ENCODE measurements at places on chromosomes 2 and 18. TPM values are rescaled to one million over a fixed set of nuclear protein-coding genes. Genes with fewer than 3 reads are reported as not detected.

- H3K27ac ChIP-seq: no peak overlapping the region
- peaks cover 4% of the 10 kb centered on the region for H3K36me3 ChIP-seq
- no peak overlapping the region for H3K4me3 ChIP-seq
Measured at GRCh38 chr2:62803961-62804360, 98.4 kb downstream of the EHBP1 start.

DNA sequence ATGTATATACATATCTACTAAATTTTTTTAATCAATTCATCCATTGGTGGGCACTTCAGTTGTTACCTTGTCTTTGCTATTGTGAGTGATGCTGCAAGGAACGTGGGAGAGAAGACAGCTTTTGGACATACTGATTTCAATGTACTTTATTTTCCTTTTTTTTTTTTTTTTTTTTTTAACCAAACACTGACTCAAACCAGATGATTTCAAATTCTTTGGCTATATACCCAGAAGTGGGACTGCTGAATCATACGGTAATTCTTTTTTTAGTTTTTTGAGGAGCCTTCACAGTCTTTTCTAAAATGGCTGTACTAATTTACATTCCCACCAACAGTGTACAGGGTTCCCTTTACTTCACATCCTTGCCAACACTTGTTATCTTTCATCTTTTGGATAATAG is 204.7 kb downstream of the INSIG2 start:
- H3K27me3 ChIP-seq: peaks cover 14% of the 10 kb centered on the region
- H3K27ac ChIP-seq: no peak overlapping the region
- H3K36me3 ChIP-seq: no peaks in the 10 kb centered on the region
- no peaks in the 10 kb centered on the region for H3K4me1 ChIP-seq

DNA sequence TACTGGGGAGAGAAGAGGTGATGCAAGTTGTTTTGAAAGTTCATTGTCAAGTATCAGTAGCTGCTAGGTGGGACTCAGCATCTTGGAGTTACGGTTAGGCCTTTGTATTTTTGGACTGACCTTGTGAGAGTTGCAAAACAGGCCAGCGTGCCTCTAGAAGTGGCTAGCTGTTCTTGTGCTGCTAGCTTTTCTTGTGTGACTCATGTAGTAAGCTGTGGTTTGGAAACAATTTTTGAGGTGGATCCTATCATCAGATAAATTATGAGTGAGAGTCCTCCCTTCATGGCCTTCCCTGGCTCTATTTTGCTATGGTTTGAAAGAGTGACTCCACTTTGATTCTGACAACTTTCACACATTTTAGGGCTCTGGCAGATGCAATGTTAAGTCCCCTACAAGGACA is 409.2 kb upstream of the HS6ST1 start:
- no peaks in the 10 kb centered on the region for H3K36me3 ChIP-seq
- H3K4me1 ChIP-seq: peaks cover 2% of the 10 kb centered on the region
- DNase-seq: no peak
- H3K27me3 ChIP-seq: no peaks in the 10 kb centered on the region

GRCh38 chr2:319059-319600 is 31.2 kb upstream of the ALKAL2 start:
- no peak for DNase-seq
- no peak overlapping the region for H3K4me3 ChIP-seq
- no peak overlapping the region for H3K27ac ChIP-seq
- no peaks in the 10 kb centered on the region for H3K4me1 ChIP-seq

DNA sequence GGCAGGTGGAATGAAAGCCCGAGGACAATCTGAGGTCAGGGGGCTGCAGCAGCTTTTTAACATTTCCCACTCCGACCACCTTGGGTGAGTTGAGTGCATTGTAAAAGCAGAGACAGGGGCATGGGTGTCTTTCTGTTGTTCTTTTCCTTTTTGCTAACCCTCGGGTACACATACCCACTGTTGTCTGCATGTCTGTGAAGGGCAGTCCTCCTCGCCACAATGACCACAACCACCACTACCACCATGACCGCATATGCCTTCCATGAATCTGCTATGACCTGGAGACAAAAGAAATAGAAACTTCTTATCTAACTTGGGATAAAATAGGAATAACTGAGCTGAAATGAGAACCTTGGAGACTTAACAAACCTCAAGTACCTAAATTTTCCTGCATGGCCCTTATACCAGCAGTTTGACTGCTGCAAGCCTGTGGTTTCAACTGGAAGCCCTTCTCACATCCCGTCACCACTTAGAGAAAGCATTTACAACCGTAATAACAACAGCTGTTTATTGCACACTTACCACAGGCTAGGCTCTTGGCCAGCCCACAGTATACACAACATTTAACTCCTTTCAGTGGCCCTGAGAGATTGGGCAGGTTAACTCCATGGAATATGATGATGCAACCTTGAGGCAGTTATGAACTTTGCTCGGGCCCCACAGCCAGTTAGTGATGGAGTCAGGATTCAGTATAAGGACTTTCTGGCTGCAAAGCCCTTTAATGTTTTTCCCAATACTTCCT is 80.3 kb downstream of the GYPC start:
- H3K4me3 ChIP-seq: no peak overlapping the region
- no peaks in the 10 kb centered on the region for H3K27me3 ChIP-seq
- no peaks in the 10 kb centered on the region for H3K4me1 ChIP-seq
- H3K36me3 ChIP-seq: no peaks in the 10 kb centered on the region
- no peak overlapping the region for H3K27ac ChIP-seq

GPAT2 gene
- 3.9 TPM for total RNA-seq

DNA sequence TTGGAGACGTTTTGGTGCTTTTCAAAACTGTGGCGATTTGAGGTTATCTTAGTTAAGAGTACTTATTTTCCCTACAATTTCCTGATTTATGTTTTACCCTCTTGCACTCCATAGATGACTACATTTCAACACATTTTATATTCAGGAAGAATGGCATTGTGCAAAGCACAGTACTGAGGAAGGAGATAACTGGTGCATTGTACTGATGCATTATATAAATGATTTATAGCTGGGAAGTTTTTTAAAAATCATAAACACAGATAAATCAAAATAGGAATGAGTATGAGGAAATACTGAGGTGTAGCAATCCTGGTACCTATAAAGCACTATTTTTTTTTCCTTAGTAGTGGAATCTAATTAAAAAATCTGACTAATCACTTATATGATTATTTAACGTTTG is 5.6 kb downstream of the REL start:
- H3K4me3 ChIP-seq: no peak overlapping the region
- no peak overlapping the region for H3K27ac ChIP-seq
- peaks cover 30% of the 10 kb centered on the region for H3K4me1 ChIP-seq
- DNase-seq: no peak
- no peaks in the 10 kb centered on the region for H3K27me3 ChIP-seq

GRCh38 chr2:121550669-121551068 is 20.0 kb downstream of the RNU4ATAC start:
- H3K4me1 ChIP-seq: peaks cover 13% of the 10 kb centered on the region
- H3K36me3 ChIP-seq: peaks cover 4% of the 10 kb centered on the region
- no peaks in the 10 kb centered on the region for H3K27me3 ChIP-seq
- no peak overlapping the region for H3K4me3 ChIP-seq

DNA sequence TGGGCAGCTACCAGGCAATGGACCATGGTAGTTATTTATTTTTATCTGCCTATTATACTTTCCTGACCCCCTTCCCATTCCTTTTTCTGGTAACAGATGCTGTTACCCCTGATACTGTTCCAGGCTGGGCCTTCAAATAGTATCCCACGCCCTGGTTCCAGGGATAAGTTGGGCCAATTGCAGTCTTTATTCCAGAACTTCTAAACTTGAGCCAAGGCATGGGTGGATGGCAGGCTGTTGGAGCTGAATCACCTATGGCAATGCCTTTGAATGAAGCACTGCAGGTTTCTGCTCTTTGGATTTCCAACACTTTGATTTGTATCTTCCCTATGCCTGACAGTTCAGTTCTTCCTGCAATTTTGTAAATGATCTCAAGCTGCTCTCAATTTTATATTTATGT is 99.2 kb upstream of the LHCGR start:
- H3K4me3 ChIP-seq: no peak overlapping the region
- H3K27me3 ChIP-seq: no peaks in the 10 kb centered on the region
- no peak for DNase-seq
- no peaks in the 10 kb centered on the region for H3K36me3 ChIP-seq

- peak overlapping the region; percentile 15 for H3K4me3 ChIP-seq
- no peaks in the 10 kb centered on the region for H3K36me3 ChIP-seq
- DNase-seq: no peak
- H3K27me3 ChIP-seq: no peaks in the 10 kb centered on the region
- peaks cover 41% of the 10 kb centered on the region for H3K4me1 ChIP-seq
Measured at GRCh38 chr2:221518935-221519625, 53.0 kb downstream of the EPHA4 start.

DNA sequence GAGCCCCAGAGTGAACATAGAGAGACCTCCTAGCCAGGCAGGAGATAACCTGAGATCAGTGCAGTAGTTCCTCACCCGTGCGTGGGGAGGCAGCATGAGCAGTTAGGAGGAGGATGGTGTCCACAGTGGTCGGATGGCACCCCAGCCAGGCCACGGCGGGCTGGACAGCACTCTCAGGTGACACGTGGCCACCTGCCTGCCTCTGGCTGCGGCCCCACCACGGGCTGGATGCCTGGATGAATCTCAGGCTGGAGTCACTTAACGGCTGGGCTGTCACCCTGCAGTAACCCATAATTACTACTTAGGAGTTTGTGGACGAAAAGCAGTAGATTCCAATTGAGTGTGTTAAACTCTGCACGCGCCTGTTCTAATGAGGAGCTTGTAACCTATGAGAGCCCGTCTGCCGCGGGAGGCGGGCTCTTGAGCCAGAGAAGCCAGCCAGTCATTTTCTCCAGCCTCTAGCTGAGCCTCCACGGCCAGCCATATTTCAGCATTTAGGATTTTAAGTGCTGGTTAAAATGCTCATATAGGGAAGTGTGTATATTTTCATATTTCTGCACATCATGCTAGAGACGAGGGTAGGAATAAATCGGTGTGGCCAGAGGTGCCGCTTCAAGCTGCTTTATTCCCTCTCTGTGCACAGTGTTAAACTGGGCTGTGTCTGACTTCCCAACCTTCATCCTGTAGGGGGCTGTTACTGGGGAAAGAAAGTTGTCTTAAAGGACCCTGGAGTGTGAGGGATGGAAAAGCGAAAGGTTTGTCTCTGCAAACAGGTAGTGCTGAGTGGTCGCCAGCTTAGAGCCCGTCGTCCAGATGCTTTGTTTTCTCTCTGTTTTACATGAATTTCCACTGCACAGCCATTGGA is 144.0 kb downstream of the GLI2 start:
- H3K4me3 ChIP-seq: no peak overlapping the region
- no peaks in the 10 kb centered on the region for H3K4me1 ChIP-seq
- H3K36me3 ChIP-seq: no peaks in the 10 kb centered on the region
- no peaks in the 10 kb centered on the region for H3K27me3 ChIP-seq
- H3K27ac ChIP-seq: no peak overlapping the region

DNA sequence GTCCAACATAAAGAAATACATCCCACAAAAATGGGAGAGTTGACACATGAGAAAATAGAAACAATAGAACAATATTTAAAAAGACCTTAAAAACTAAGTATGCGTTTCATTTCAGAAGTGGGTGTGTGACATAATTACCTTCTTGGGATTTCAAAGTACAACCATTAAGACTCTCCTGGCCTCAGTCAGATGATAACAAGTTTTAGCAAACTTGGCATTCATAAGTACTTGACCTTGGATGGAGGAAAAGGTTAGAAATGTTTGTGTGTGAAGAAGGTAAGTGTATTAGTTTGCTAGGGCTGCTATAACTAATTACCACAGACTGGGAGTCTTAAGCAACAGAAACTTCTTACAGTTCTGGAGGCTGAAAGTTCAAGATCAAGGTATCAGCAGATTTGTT is 4.9 kb upstream of the NGEF start:
- no peak for DNase-seq
- no peaks in the 10 kb centered on the region for H3K4me1 ChIP-seq
- H3K36me3 ChIP-seq: no peaks in the 10 kb centered on the region
- H3K27ac ChIP-seq: no peak overlapping the region
- no peaks in the 10 kb centered on the region for H3K27me3 ChIP-seq
- H3K4me3 ChIP-seq: no peak overlapping the region

SRBD1 gene
- 22.2 TPM for total RNA-seq

DNA sequence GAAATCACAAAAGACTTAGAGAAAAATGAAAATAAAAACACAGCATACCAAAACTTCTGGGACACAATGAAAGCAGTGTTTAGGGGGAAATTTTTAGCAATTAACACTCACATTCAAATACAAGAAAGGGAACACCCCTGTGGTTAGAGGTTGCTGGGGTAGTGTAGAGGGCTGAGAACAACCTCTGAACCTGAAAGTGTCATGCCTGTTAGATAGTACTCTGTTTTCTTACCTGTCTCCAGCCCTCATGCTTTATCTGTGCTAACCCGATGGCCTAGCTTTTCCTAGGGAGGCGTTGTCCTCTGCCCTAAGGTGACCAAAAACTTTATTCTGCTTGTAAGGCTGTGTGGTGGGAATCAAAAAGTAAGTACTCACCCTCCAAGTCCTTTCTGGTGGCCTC is 122.6 kb upstream of the OTX1 start:
- H3K36me3 ChIP-seq: no peaks in the 10 kb centered on the region
- no peak overlapping the region for H3K4me3 ChIP-seq
- DNase-seq: no peak

UGT1A10 gene
- total RNA-seq: not detected

DNA sequence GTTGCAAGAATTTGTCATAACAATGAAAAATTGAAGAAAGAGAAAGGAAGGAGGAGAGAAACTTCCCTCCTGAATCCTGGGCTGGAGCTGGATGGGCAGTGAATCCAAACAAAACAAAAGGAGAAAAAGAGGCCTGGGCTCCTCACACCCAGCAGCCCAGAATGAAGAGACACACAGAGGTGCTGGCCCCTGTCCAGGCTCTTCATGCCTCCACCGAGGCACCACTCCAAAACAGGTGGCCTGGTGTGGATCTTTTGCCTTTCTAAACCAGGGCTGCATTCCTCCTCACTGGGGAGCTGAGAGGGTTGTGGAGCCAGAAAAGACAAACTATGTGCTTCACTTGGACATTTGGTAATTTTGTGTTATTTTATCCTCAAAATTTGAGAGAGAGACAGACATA is 76.0 kb downstream of the FAM124B start:
- H3K27ac ChIP-seq: no peak overlapping the region
- H3K27me3 ChIP-seq: peaks cover 11% of the 10 kb centered on the region
- no peaks in the 10 kb centered on the region for H3K36me3 ChIP-seq
- no peak for DNase-seq

GRCh38 chr18:77650799-77651385 is 401.2 kb downstream of the GALR1 start:
- peaks cover 5% of the 10 kb centered on the region for H3K4me1 ChIP-seq
- peaks cover 2% of the 10 kb centered on the region for H3K27me3 ChIP-seq
- no peak overlapping the region for H3K4me3 ChIP-seq
- no peak overlapping the region for H3K27ac ChIP-seq
- no peaks in the 10 kb centered on the region for H3K36me3 ChIP-seq

All from T-cell (primary cell).